ENCODE measurements at places on chromosomes 2 and 18.

- DNase-seq: no peak
Measured at GRCh38 chr18:14978962-14979535, 231.1 kb downstream of the ANKRD30B start.

DNA sequence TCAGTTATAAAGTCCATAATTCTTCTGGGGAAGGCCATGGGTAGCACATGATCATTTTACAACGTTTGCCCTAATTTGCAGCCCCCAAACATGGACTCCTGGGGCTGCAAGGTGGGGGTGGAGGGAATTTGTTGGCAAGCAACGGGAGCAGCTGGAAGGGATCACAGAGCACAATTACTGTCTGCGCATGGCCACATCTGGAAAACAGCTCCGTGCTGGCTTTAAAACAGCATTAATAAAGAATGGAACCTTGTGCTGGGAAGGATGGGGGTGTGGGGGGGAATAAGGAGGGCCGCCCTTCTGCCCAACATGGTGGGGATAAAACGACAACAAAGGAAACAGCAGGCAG, 60.9 kb upstream of the SLC14A2 start:
- peak; percentile 47 for DNase-seq

DNA sequence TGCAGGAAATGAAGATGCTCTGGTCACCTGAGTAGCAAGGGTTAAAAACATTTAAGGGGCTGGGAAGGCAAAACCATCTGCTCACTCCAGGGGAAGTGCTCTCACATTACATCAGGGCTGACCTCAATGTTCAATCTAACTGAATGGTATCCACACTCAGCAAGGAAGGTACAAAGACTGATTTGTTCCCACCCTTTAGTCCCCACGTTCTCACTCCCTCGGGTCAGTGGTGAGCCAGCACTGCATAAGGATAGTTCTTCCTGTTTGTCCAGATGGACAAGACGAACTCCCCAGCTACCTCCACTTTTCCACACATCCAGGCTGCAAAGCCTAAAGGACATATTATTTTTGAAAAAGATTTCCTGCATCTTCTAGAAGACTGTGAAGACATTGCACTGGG, 126.6 kb upstream of the SLC14A2 start:
- no peak for DNase-seq

GRCh38 chr2:197311421-197312033, 947 bp upstream of the ANKRD44 start:
- DNase-seq: no peak

- DNase-seq: no peak
Measured at GRCh38 chr2:182509-183122, 81.2 kb downstream of the SH3YL1 start.

- DNase-seq: no peak
Measured at GRCh38 chr2:173590276-173590861, 235.7 kb downstream of the CDCA7 start.

DNA sequence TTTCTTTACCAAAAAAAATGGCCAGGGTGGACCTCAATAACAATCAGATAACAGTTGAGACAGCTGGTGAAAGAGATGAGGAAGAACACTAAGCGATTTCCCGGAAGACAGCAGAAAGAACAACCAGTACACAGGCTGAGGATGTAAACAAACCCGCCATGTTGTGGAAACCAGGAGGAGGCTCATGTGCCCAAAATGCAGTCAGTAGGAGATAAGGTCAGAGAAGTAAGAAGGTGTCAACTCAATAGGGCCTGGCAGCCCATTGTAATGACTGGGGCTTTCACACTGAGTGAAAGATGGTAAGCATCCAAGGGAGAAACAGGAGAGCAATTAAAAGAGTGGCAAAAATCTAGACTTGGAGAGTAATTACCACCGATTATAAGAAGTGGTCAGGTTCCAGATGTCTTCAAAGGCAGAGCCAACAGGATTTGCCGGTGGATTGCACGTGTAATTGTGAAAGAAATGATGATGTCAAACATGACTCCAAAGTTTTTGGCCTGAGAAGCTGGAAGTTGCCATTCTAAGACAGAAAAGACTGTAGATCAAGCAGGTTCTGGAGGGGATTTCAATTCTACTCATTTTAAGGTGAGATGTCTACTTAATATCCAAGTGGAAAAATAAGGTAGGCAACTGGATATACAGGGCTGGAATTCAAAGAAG, 77.7 kb upstream of the CYP1B1 start:
- DNase-seq: no peak

DNA sequence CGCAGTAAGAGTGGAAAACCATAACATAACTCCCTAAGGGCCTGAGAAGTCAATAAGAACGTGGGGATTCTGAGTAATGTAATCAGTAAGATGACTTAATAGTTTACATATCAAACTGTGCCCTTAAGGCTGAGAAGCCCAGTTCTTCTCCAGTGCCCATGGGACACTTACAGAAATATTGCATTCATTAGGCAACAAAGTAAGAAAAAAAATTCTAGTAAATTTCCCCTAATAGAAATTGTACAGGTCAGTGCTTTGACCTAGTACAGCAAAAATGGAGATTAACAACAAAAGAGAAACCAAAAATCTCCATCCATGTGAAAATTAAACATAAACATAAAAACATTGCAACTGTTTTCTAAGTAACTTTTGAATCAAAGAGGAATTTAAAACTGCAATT, 139.8 kb upstream of the HS6ST1 start:
- no peak for DNase-seq

- no peak for DNase-seq
Measured at GRCh38 chr2:127776122-127776780, 34.7 kb downstream of the WDR33 start.

DNA sequence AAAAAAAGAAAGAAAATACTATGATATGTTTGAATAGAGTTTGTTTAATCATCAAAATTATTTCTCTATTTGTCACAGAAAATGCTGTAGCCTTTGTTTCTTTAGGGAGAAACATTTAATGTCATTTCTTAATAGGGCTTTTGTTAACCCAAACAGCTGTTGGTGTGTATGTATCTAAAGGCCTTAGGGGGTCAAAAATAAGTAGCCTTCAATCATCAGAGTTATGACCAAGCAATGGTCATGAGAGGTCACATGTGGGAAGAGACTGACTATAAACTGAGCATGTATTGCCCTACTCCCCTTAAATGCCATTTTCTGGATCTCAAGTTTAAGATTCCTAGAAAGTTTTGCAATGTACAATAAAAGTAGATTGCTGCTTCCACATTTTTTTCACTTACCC, 22.7 kb downstream of the HNMT start:
- DNase-seq: no peak

GRCh38 chr2:76445880-76446279, 735.2 kb upstream of the GCFC2 start:
- DNase-seq: no peak

GRCh38 chr2:219059375-219059724, 1.4 kb downstream of the IHH start:
- no peak for DNase-seq

- DNase-seq: no peak
Measured at GRCh38 chr18:26992926-26993325, 127.4 kb upstream of the AQP4 start.

DNA sequence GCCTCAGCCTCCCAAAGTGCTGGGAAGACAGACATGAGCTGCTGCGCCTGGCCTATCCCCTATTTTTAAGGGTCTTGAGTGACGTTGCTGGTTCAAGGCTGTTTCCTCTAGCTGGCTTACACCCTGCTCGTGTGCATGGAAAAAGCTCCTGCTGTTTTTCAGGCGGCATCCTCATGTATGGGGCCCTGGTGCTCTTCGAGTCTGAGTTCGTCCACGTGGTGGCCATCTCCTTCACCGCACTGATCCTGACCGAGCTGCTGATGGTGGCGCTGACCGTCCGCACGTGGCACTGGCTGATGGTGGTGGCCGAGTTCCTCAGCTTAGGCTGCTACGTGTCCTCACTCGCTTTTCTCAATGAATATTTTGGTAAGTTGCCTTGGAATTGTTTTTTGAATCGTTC, 22.0 kb upstream of the NFATC1 start:
- DNase-seq: no peak
